ENCODE measurements at places on chromosomes 7 and 10.

DNA sequence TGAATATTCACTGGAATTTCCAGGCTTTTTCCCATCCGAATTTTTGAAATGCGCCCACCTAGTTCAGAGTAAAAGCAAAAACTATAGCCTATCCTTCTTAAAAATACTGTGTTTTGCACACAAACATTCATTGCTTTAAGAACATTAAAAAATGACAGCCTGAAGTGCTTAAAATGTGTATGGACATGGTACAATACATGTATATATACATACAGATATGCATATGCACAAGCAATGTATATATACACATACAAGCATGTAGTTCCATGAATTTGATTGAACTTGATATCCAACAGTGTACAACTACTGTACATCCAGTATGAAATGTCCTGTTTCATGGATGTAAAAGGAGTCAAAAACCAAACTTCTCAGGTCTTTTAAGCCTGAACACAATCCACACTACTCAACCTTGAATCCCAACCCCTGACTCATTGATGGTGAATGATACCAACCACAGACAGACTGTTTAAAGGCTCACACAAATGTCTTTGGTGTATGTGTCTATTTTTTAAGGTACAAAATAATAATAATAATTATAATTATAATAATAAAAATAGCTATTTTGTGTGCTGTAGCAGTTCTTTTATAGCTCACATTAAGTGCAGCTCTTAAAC is 14.8 kb downstream of the INHBA start:
- no peak for DNase-seq

DNA sequence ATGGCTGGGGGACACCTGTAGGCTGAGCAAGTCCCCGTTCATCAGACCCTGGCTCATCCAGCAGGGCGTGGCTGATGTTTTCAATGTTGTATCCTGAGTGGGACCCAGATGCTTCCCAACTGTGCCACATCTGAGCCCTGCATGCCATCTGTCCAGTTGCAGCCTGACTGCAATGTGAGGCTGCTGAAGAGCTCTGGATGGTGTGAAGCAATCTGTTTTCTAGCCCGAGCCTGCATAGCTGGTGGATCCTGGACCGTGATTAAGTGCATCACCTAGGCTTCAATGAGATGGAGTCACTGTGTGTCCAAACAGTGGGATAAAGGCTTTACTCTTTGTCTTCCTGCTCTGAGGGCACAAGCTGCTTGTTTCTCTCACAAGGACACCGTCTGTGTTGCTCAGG is 99.8 kb downstream of the TCF7L2 start:
- DNase-seq, result no peak

- no peak for DNase-seq
Measured at GRCh38 chr10:52257692-52258075, 56.4 kb upstream of the DKK1 start.

DNA sequence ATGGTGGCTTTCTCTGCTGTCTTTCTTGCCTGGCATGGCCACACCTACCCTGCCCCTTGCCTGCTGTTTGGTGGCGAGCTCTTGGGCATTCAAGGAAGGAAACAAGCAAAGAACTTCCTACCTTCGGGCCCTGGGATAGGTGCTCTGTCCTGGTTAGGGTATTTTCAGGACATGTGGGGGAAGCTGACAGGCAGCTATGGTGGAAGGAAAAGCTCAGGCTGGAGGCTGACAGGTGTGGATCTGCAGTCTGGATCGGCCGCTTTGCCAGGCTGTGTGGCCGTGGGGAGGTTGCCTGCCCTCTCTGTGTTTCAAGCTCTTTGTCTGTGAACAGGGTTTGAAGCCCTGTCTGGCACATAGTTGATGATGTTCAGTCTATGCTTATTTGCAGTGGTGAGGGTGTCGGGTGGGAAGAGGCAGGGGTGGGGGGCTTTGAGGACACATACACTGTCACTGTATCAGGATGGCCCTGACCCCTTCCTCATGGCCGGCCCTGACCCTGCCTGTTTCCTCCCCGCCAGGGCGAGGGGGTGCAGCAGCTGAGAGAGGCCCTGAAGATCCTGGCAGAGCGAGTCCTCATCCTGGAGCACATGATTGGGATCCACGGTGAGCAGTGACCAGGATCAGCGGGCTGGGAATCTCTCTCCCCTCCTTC is 73.7 kb downstream of the MYL10 start:
- DNase-seq, result no peak

DNA sequence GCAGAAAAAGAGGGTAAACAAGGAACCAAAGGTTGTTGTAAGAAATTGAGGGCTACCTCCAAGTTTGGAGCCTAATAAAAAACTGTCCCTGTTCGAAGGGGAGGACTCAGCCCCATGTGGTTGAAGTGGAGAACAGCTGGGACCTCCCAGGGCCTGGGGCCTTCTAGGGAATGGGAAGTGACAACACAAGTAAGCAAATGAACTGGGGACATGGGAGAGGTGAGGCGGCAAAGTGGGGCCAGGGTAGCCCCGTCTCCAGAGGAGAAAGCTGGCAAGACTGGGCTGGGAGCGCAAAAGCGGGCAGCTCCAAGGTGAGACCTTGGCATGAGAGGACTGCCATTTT is 198.1 kb downstream of the ZNF438 start:
- DNase-seq, result no peak

DNA sequence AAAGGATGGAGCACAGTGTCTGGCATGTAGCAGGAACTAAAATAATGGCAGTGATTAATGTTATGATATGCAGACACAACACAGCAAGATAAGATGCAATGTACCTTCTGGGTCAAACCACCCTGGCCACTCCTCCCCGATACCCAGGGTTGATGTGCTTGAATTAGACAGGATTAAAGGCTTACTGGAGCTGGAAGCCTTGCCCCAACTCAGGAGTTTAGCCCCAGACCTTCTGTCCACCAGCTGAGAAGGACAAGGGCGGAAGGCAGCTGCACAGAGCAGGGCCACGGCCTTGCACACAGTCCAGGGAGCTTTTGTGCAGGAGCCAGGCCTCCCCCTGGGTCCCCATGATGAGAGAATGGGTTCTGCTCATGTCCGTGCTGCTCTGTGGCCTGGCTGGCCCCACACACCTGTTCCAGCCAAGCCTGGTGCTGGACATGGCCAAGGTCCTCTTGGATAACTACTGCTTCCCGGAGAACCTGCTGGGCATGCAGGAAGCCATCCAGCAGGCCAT is at the start of gene RBP3:
Gene RBP3, plus strand, starts transcription at position 226 of the 514 bp plus-strand sequence. Its CDS starts 122 bp downstream, at position 348.
- DNase-seq, result no peak

DNA sequence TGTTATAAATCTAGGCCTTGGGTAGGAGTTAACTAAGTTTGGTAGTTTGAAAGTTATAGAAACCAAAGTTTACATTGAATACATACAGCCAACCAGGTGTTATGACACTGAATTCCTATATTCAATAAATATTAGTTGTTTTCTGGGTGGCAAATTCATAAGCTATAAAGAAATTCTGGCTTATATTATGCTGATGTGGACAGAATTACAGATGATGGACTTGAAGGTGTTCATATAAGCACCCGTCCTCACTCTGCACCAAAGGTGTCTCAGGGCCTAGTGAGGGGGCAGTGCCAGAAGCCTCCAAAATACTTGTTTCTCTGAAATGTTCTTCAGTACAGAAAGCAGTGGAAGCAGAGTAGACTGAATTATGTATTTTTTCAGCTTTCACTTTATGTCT is 973.0 kb downstream of the CNTNAP2 start:
- no peak for DNase-seq

DNA sequence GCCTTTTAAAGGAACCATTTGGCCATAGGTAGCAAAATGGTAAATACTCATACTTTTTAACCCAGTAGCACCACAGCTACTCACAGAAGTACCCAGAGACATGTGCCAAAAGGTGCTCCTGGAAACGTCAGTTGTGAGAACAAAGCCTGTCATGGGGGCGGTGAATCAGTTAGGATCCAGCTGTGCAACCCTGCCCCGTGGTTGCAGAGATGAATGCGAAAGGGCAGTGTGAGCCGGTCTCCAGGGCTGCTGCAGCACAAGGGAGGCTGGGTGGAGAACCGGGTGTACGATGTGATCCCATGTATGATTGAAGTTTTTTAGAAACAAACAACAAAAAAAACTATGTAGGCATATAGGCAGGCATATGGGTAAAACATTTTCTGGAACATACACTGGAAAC is 1.3 kb upstream of the LRRC18 start:
- DNase-seq, result no peak

DNA sequence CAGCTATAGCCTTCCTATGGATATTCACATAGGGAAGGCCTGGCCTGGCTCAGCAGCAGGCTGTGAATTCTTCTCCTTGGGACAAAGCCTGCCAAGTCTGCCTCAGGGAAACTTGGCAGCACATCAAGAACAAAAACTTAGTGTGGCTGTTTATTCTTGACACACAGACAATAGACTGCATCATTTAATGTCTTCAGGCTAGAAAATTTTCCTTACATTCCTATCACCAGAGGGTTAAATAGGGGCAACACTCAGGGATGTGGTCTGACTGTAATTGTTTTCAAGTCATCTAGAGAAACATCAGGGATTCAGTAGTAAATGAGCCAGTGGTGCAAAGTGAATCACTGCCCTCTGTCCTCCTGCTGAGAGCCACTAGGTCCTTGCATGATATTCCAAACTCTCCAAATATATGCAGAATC is 137.3 kb downstream of the SEMA3C start:
- no peak for DNase-seq

All from stimulated activated CD8-positive, alpha-beta memory T cell treated with anti-CD3 and anti-CD28 coated beads, Interleukin-7, amount 100 ng/mL, for 1 hour (primary cell).